Lower lobe of right lung (tissue), 2 donors: ENCODE measurements at places on chromosomes 3 and 15. TPM values are rescaled to one million over a fixed set of nuclear protein-coding genes. Genes with fewer than 3 reads are reported as not detected.
A peak's percentile ranks its signal among the peaks of the same experiment; 100 is the strongest.

The LDHAL6B gene
- not detected for total RNA-seq

GRCh38 chr3:71018799-71019198 is 564.7 kb downstream of the FOXP1 start:
- peaks cover 32% of the 10 kb centered on the region for H3K4me1 ChIP-seq
- H3K27ac ChIP-seq = no peak overlapping the region
- DNase-seq = no peak
- H3K27me3 ChIP-seq = no peaks in the 10 kb centered on the region

- no peak overlapping the region for H3K27ac ChIP-seq
- H3K4me3 ChIP-seq = no peak overlapping the region
- H3K27me3 ChIP-seq = no peaks in the 10 kb centered on the region
- no peaks in the 10 kb centered on the region for H3K36me3 ChIP-seq
These were observed 8.3 kb upstream of the NR2E3 start for GRCh38 chr15:71801935-71802655.

The FRMD4B gene
- 62.4 TPM for total RNA-seq

- H3K4me1 ChIP-seq = no peaks in the 10 kb centered on the region
- peak within 1 kb of the TSS; percentile 49 for H3K4me3 ChIP-seq
- no peak within 1 kb of the TSS for H3K27ac ChIP-seq
- no peaks in the 10 kb centered on the region for H3K36me3 ChIP-seq
- peak; percentile 48 for DNase-seq
These were observed at the start of gene CNTN3 for GRCh38 chr3:74614107-74614967. Gene CNTN3, minus strand, starts transcription at chr3:74614659. Its CDS starts 93,547 bp downstream, at chr3:74521112.
